Tongue (tissue), 3 donors: ENCODE measurements at places on chromosomes 3 and 15. TPM values are rescaled to one million over a fixed set of nuclear protein-coding genes. Genes with fewer than 3 reads are reported as not detected.

The ZNF662 gene
- 12.2 TPM for total RNA-seq

The HGD gene
- total RNA-seq, result 2.5 TPM

The SCN11A gene
- total RNA-seq, result 2.3 TPM

The KIF15 gene
- 8.8 TPM for total RNA-seq

The NPAP1 gene
- not detected for total RNA-seq

The CIDEC gene
- total RNA-seq, result not detected

The LRRC31 gene
- total RNA-seq, result not detected

The ZPLD1 gene
- not detected for total RNA-seq

The SERINC4 gene
- total RNA-seq, result 0.10 TPM

The ELL3 gene
- 6.1 TPM for total RNA-seq

The GPR176 gene
- total RNA-seq, result 4.1 TPM

The TMEM45A gene
- 19.9 TPM for total RNA-seq

The OR5H1 gene
- not detected for total RNA-seq

The ESYT3 gene
- total RNA-seq, result 5.8 TPM

The NKIRAS1 gene
- total RNA-seq, result 26.9 TPM

The EXD1 gene
- not detected for total RNA-seq

The WHAMM gene
- total RNA-seq, result 14.8 TPM

The GOLGB1 gene
- total RNA-seq, result 75.2 TPM
